ENCODE measurements at places on chromosomes 1 and 21. TPM values are rescaled to one million over a fixed set of nuclear protein-coding genes. Genes with fewer than 3 reads are reported as not detected.

- DNase-seq, result no peak
Measured at GRCh38 chr1:59163268-59164092, 133.4 kb upstream of the FGGY start.

DNA sequence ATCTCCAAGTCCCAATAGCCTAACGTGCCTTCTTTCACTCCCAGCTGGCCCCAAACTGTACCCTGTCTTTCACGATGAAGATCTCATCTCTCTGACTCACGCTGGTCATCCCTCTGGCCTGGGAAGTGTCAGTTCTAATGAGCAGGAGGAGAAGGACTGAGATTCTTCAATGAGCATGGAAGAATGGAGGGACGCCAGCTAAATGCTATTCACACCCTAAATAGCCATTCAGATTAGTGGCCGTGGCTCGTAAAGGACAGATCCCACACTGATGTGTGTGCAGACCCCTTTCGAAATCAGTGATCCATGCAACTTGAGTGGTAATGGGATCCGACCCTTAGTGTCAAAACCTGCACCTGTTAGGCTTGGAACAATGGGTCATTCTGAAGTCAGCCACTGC lies 75.9 kb upstream of the SMYD2 start:
- DNase-seq, result no peak

DNA sequence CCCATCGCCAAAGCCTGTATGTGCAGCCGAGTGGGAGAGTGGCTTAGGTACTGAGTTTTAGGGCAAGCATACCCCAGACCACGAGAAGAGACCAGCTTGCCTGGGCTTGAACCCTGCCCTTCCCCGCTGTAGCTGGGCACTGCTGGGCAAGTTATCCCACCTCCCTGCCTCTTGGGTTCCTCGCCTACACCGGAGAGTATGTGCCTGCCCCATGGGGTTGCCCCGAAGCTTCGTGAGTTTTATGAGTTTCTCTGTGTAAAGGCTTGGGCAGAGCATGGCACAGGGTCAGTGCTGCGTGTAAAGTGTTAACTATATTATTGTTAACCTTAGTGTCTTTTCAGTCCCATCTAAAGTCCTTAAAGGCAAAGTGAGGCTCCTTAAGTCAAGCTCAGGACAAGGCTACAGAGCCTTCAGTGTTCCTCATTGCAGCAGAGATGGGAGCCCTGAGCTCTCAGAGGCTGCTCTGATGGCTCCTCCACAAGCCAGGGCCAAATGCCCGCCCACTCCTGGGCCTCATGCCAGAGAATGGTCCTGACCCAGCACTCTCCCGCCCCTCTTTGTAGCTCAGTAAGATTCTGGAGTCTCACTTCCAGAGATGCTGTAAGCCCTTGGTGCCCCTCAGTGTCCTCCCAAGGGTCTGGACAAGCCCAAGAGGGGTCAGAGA lies 37.0 kb upstream of the KCNA10 start:
- no peak for DNase-seq

DNA sequence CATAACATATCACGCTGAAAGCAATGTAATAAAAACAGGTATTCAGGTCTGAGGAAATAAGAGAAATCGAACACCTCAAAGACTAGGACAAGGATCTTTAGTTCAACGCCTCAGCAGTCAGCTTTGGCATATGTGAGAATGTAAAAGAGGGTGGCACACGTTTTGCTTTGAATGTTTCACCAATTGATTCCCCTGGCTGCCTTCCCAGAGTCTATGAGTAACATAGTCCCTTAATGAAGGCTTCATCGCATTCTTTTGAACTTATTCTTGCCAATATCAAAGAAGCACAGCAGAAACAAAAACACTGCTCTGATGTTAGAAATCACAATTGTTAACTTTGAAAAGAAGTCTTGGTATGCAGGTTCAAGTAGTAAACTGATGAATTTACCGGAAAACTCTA lies 764.8 kb downstream of the ADGRL2 start:
- no peak for DNase-seq

GRCh38 chr1:82045221-82045620 lies 244.5 kb downstream of the ADGRL2 start:
- DNase-seq, result no peak

DNA sequence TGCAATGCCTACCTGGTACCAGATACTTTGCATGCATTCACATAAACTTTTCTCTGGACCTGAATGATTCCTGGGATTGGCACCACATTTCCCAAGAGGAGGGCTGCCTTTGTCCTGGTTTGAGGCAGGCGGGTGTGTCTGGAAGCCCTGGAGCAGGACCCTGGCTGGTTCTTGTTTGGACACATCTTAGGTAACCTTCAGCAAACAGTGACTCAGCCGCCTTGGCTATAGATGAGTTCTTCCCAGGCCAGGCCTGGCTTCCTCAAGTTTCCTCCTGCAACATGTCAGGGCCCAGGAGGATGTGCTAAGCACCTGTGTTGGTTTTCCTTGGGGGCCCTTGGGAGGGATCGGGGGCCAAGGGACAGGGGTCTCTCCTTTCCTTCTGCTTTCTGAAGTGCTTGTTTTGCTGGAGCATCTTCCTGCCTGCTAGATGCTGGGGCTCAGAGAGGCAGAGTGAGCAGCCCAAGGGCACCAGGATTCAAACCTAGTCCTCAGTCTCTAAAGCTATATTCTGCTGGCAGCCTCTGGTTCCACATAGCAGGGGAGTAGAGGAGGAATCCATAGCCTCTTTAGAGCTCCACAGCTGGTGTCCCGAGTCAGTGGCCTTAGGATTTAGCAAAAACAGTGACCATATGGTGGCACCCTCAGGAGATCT lies 38.2 kb downstream of the PAX7 start:
- no peak for DNase-seq

DNA sequence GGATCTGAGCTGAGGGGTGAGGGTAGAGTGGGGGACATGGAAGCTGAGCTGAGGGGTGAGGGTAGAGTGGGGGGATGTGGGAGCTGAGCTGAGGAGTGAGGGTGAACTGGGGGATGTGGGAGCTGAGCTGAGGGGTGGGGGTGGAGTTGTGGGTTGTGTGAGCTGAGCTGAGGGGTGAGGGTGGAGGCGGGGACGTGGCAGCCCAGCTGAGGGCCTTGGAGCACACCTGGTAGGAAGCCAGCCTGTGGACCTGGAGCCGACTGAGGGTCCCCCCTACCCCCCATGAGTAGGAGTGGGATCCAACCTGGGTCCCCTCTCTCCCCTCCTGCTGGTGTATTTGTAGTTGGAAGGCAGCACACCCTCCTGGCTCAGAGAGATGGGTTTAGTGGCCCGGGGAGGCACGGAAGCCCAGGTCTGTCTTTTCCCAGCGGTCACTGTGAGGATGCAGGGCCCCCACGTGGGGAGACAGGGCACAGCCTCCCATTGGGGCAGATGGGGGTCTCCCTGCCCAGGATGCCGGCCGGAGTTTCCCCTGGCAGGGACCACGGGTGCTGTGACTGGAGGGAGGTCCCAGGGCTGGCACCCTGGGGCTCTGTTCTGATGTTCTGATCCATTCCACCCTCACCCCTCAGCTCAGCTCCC lies 13.2 kb upstream of the NPHP4 start:
- no peak for DNase-seq

GRCh38 chr1:154433161-154433764 lies 28.1 kb downstream of the IL6R start:
- DNase-seq, result peak; percentile 18

DNA sequence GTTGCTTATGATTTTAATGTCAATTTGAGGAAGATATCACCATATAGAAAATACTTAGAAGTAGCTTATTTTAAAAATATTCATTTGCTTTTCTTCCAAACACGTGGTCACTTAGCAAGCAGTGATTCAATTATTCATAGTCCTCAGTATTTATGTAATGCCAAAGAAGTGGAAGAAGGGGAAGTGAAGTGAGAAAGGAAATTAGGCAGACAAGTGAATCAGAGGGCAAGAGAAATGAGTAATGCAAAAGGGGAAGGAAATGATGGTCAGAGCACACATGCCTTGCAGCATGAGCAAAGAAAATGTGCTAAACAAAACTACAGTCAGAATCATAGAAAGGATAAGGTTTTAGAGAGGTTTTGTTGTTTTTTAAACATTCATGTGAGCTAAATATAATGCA lies 31.8 kb downstream of the SDCCAG8 start:
- no peak for DNase-seq

- no peak for DNase-seq
Measured at GRCh38 chr1:54225986-54226559, 26.1 kb downstream of the MRPL37 start.

GRCh38 chr1:10755970-10756521 lies 40.4 kb downstream of the CASZ1 start:
- DNase-seq, result peak; percentile 65

- no peak for DNase-seq
Measured at GRCh38 chr1:21639594-21640041, 29.5 kb downstream of the RAP1GAP start.

- DNase-seq, result no peak
Measured at GRCh38 chr1:107169615-107170014, 28.8 kb downstream of the NTNG1 start.

GRCh38 chr1:151990856-151991198 lies 2.8 kb downstream of the S100A10 start:
- no peak for DNase-seq

GRCh38 chr1:51948491-51948915 lies 42.0 kb downstream of the RAB3B start:
- DNase-seq, result no peak

- no peak for DNase-seq
Measured at GRCh38 chr1:233518344-233518743, 95.6 kb upstream of the KCNK1 start.

GRCh38 chr1:164602101-164602422 lies 43.1 kb downstream of the PBX1 start:
- no peak for DNase-seq

- DNase-seq, result no peak
Measured at GRCh38 chr21:41786509-41786987, 19.7 kb upstream of the RIPK4 start.

DNA sequence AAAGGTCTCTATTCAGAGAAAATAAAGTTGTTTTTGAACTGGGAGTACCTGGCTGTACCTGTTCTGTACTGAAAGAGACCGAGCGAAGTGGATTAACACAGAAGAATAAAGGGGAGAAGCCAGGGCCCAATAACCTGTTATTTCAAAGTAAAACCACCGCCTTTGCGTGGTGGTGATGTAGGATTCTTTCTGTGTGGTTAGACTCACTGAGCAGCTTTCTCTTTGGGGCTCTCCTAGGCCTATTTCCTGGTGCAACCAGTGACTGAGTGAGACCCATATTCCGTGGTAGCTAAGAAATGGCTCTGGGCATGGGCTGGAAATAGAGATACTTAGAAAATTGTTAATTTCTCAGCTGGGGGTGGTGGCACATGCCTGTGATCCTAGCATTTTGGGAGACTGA lies 99.9 kb downstream of the XCL2 start:
- DNase-seq, result no peak

DNA sequence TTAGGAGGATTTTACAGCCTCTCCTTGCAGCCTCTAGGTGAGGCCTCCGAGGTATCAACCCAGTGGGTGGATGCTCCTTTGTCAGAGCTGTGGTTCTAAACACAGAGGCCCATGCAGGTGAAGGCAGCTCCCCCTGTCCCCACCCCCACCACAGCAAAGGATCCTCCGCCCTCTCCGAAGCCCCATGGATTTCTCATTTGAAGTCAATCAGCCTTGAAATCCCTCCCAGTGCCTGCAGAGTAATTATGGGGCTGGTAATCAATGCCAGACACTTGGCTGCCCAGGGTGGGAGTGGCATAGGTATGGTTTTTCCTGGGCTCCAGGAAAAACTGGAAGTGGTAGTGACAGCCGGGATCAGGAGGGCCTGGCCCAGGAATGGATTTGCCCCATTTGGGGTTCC lies 119.5 kb upstream of the CSF3R start:
- DNase-seq, result no peak

DNA sequence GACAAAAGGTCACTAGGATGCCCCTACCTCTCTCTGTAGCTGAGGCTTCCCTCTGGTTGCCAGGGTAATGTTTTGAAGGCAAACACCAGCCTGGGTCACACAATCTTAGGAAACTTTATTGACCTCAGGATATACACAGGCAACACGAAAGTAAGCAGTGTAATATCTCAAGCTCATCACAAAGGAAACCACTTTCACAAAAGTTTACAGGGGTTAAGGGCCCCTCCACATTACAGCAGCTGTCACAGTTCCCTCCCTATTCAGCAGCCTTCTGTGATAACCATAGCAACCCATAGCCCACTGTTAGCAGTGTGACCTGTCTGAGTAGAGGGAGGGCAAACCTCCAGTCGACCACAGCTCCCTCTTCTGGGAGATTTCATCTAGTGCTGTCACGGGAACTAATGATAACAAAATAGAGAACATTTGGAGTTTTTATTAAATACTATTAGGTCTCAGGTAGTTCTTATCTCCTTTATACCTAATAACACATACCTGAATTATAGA lies 149.8 kb downstream of the PTPRC start:
- DNase-seq, result peak; percentile 34

DNA sequence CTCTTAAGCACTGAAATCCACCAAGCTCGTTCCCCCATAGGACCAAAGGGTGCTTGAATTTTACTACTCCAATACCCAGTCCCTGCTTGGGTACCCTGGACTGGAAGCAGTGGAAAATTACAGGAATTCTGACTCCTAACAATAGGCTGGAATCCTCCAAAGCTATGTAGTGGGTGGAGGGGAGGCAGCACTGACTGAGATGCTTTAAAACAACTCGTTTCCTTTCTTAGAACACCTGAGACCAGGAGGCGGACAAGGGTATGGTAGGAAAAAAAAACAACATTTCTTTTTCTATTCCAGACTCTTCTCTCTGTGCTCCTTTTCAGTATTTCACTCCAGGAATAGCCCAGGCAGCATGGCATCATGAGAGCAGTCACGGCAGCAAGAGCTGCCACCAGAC lies 2.3 kb downstream of the PEF1 start:
- no peak for DNase-seq

DNA sequence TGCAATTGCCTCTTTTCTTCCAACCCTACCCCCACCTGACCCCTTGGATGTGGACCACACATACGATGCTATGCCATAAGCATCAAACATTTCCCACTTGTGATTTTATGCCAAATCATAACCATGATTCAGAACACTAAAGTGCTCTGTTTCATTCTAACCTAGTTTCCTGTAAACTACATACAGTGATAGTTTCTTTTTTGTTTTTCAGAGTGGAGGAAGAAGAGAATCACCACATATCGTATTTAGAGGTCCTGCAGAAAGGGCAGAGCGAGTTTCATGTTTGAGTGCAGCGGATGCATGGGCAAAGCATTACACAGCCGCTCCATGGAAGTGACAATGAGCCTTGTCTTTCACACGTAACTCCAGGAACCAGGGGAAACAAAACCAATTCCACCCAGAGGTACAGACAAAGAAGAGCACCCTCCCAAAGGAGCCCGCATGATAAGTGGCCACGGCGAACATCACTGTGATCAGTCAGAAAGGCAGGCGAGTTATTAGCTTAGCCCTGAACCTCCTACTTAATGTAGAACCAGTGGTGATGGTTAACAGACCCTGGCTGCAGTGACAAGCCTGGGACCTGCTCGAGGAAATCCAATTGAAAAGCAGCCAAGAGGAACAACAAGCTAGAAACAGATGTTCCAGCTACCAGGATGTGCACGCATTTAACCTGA lies 64.0 kb upstream of the ZNF281 start:
- peak; percentile 32 for DNase-seq

- no peak for DNase-seq
Measured at GRCh38 chr1:229124520-229125124, 146.3 kb upstream of the RAB4A start.

JAM2 gene
- not detected for total RNA-seq

EXO5 gene
- 7.6 TPM for total RNA-seq

UBXN10 gene
- 0.22 TPM for total RNA-seq

DLGAP3 gene
- 0.76 TPM for total RNA-seq

COX20 gene
- total RNA-seq, result 17.4 TPM

TIMM17A gene
- 58.0 TPM for total RNA-seq

TBX15 gene
- 0.17 TPM for total RNA-seq

KDM1A gene
- 46.2 TPM for total RNA-seq

AK5 gene
- 14.2 TPM for total RNA-seq

G0S2 gene
- total RNA-seq, result 1.5 TPM

Data from CD8-positive, alpha-beta T cell (primary cell).